CD4-positive, alpha-beta T cell (primary cell): ENCODE measurements at places on chromosomes 12 and 14.

DNA sequence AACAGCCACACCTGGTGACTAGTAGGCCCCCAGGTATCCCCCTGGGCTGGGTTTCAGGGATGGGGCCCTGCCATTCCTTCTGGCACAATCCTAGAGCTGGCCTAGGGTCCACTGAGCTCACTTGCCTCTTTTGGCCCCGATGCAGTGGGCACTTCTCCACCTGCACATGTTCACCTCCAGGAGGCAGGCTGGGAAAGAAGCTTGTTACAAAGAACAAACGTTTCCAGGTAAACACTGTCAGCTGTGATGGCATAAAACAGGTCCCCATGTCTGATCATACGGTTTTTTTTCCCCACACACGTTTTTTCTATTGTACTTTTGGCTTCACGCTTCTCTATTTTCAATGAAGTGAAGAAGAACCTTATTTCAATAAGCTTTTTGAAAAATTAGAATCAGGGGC lies 15.8 kb upstream of the HVCN1 start:
- DNase-seq, result peak; percentile 49

DNA sequence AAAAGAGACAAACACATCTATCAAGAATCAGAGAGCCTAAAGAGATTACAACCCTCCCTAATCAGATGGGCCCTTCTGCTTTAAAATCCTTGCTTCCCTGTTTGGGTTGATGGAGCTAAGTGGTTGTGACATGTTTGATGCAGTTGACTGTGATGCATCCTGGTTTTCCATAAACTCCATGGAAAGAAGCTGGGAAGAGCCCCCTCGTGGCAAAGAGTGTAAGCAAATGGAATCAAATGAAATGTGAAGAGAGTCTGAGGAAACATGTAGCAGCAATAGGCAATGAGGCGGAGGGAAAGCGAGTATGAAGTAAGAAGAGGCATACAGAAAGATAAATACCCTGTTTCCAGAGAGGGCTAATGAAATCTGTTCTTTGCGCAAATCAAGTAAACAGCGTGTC lies 70.4 kb upstream of the SLCO1C1 start:
- no peak for DNase-seq

DNA sequence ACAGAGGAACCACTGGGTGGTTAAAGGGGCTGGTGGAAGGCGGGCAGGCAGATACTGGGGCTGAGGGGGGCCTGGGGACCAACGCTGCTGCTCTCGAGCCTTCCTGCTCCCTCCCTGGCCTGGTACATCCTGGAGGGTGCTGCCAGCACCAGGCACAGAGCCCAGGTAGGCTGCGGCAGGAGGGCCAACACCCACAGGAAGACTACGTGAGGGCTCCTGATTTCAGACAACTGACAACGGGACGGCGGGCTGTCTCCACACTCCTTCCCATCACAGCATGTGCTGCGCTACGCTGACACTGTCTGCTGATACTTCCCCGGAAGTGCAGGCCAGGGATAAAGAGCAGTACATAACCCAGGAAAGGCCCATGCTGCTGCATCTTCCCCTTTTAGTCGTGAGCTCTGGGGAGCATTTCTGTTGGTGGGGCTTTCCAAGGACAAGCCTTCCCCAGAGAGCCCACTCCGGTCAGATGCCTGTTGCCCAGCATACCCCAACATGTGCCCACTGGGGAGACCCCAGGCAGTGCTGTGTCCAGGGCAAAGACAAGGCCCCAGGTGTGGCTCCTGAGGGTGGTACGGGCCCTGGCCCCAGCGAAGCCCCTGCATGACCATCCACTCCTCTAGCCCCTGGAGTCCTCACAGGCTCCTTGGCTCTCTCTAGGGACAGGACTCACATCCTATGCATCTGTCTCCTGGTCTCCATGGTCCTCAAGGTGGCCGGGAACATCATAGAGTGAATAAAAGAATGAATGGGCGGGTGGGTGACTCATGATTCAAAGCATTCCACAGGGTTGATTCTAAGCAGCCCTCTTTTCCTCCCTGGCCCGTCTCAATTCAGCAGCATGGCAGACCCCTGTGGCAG lies 38.0 kb downstream of the CHGA start:
- no peak for DNase-seq

- no peak for DNase-seq
Measured at GRCh38 chr12:91347481-91348214, 165.0 kb upstream of the DCN start.

DNA sequence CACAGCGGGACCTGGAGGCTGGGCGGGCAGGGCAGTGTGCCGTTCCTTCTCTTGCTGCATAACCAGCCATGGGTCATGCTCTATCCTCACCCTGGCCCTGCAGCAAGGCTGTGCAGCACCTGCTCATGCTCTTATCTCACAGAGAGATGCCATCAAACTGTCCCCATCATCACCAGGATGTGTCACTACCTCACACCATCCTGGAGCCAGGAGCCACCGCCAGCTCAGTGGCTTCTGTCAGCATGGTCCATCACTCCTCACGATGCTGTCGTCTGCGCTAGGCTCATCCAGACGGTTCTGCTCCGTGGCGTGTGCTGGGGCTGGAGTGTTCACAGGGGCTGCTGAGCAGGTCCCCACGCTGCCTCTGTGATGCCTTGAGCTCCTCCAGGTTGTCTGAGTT lies 77.2 kb upstream of the DYNC1H1 start:
- DNase-seq, result no peak

- no peak for DNase-seq
Measured at GRCh38 chr14:78836777-78837176, 666.6 kb downstream of the NRXN3 start.

DNA sequence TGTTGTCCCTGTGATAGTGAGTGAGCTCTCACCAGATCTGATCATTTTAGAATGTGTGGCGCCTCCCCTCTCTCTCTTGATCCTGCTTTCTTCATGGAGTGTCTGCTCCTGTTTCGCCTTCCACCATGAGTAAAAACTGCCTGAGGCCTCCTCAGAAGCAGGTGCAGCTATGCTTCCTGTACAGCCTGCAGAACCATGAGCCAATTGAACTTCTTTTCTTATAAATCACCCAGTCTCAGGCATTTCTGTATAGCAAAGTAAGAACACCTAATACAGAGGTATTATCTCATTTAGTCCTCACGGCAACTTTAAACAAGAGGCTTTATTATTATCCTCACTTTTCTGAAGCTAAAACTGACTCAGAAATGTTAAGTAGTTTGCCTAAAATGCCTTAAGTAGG lies 81.3 kb upstream of the BTG1 start:
- DNase-seq, result no peak

DNA sequence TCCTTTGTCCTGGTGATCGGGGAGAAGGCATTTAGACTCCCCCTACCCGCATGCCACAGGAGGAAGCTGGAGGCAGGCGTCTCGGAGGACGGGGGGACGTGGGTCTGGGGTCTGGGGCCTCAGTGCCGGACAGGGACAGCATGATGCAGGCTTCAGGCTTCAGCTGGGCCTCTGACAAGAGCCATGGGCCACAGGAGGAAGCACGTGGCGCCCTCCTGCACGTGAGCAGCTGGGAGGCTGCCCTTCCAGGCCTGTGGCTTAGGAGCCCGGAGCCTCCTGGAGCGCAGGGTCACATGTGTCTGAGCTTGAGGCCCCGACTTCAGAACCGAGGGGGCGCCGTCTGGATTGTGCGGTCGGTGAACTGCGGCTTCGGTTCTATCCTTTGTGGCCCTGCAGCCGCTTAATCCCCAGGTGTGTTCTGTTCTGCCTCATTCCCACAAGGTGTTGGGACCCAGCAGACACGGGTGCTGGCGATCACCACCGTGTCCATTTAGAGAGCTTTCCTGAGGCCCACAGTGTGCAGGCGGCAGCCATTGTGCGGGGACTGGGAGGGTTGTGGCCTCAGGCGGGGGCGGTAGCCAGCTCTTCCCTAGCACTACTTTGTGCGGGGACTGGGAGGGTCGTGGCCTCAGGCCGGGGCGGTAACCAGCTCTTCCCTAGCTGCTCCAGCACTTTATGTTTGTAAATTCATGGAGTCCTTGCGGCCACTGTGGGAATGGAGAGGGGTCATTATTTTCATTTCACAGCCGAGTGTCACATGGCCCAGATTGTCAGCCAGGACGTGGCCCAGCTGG lies 150.2 kb downstream of the ADGRD1 start:
- DNase-seq, result no peak

- no peak for DNase-seq
Measured at GRCh38 chr12:110193196-110193595, 69.0 kb downstream of the IFT81 start.

DNA sequence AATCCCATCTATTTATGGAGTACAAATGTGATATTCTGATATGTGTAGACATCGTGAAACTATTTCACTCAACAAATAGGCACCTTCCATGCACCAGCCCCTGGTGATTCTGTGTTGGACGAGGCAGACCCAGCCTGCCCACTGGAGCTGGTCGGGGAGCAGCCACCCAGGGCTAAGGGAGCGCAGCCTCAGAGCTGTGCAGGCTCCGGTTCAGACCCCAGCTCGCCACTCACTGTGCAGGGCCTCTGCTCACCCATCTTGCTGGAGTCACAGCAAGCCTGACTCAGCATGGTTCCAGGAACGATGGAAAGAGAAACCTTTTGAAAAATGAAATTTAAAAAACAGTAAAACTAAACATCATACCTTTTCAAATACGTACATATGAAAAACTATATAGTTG lies 52.3 kb upstream of the BCL11B start:
- no peak for DNase-seq

- no peak for DNase-seq
Measured at GRCh38 chr12:89693639-89694202, 14.9 kb downstream of the ATP2B1 start.

- DNase-seq, result no peak
Measured at GRCh38 chr12:55937981-55938380, 7.0 kb downstream of the DGKA start.

DNA sequence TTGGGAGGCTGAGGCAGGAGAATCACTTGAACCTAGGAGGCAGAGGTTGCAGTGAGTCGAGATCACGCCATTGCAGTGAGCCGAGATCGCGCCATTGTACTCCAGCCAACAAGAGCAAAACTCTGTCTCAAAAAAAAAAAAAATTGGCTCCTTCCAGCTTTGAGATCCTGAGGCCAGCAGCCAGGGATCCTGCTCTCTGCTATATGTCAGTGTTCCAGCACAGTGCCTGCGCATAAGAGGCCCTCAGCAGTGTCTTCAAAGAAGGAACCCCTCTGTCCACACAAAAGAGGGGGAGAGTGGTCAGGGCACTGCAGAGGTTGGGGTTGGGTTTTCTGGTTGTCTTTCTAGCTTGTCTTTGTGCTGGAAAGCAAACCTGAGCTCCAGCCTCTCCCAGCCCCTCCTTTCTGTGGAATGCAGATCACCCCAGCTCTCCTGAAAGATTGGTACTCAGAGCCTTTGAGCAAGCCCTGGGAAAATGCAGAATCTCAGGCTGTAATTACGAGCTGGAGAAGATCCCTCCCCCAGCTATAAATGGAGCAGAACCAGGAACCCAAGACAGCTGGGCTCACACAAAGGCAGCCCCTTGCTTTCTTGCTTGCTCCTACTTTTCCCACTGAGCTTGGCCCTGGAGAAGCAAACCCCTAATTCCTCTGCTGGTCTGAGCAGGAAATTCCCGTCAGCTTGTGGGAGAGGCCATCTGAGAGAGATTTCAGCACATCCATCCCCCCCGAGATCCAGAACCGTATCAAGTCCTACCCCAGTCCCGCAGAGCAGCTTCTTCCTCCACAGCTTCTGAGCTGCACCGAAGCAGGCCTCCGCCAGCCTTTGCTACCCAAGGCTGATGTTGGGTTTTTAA lies 205.7 kb downstream of the ZFP36L1 start:
- no peak for DNase-seq

DNA sequence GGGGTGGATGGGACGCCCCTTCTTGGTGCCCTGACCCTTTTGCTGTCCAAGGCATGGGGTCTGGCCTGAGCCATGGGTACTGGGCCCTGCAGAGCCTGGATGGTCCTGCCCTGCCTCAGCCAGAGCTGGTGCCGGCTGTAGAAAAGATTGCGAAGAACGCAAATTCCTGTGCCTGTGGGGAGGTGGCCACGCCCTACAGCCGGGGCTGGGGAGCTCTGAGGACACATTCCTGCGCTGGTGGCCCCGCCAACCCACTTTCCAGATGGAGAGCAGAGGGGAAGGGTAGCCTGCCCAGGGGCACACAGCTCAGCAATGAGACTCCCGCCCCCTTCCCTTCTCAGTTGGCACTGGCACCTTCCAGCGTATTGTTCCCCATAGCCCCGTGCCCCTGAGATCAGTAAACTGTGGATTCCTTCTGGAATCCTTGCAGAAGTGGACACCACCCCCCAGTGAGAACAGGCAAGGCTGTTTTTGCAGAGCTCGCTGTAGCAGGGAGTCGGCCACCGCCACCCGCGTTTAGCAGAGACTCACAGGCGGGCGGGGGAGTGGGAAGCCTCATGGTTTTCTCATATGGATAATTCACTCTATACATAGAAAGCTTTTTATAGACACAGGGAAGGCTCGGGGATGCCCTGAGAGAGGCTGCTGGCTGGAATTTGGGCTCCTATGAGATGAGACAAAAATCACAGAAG lies 8.6 kb downstream of the INF2 start:
- no peak for DNase-seq

DNA sequence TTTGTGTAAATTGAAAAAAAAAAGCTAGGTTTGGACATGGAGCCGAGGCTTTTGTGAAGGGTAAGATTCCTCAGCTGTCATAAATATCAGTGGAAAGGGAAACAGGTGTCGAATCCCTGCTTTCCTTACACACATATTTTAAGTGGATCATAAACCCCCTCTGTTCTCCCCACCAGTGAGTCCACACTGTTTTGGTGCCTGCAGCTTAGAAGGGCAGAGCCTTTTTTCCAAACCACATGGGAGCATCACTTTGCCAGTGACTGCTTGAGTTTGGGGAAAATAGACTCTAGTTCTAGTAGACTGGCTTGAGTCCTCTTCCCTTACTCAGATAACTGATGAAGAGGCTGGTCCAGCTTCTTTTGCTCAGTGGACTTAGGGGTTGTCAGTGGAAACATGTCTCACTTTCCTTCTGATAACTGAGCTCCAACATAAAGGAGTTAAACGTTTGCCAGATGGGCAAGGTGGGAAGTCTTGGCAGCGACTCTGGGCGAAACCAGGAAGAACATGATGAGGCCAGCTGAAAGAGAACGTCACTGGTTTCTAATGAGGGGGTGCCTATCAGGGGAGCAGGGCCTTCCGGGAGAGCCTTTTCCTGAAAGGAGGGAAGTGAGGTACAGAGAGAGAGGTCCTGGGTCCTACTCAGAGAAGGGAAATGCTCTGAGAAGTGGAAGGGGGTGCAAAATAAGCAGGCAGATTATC lies 168.1 kb upstream of the PARP11 start:
- DNase-seq, result no peak
